ENCODE measurements at places on chromosomes 16 and 17.

DNA sequence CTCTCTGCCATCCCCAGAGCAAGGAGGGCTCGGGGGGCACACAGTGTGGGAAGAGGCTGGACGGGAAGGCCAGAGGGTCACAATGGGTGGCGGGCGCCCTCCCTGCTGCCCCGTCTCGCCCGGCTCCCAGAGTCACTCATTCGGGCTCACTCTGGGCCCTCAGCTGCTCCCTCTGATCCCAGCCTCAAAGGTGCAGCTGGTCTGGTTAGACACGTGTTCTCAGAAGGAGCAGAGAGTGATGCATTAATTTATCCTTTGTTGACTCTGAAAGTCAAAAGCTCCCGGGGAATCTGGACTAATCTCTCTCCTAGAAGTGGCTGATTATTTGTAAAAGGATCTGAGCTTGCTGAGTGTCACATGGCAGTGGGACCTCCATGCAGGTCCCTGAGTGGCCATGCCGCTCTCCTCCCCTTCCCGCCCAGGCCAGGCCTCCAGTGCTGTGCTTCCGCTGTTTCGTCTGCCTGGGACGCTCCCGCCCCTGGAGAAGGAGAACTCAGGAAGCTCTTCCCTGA, 87.5 kb downstream of the SEC14L1 start:
- no peak for DNase-seq

- peak; percentile 25 for DNase-seq
Measured at GRCh38 chr17:7834542-7834956, 532 bp downstream of the KDM6B start.

DNA sequence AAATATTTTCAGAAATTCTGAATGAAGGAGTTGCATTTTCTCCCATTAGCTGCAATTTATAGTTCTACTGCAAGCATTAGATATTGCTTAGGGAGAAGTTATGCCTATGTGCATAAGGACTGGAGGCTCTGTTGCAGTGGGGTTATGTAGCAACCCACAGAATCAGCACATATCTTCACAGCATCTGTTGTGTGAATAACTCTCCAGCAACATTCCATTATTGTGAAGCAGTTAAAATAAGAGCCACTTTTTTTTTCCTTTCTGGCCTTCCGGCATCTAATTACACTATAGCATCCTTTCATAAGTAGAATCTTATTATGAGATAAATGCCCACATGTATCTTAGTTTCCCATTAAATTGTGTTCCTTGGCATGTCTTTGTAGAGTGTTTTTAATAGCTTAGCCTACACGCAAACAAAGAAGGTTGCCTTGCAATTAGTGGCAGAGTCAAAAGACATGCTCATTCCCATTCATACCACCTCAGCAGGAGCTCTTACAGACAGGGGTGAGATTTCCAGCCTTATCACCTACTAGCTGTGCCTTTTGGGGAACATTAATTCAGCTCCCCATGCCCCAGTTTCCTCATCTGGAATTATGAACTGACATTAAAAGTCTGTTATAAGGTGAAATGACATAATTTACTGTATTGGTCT, 596.0 kb upstream of the GOT2 start:
- DNase-seq: no peak

GRCh38 chr16:29315046-29315445, 91.5 kb downstream of the NPIPB11 start:
- no peak for DNase-seq
